ENCODE measurements at places on chromosomes 5 and 9.

DNA sequence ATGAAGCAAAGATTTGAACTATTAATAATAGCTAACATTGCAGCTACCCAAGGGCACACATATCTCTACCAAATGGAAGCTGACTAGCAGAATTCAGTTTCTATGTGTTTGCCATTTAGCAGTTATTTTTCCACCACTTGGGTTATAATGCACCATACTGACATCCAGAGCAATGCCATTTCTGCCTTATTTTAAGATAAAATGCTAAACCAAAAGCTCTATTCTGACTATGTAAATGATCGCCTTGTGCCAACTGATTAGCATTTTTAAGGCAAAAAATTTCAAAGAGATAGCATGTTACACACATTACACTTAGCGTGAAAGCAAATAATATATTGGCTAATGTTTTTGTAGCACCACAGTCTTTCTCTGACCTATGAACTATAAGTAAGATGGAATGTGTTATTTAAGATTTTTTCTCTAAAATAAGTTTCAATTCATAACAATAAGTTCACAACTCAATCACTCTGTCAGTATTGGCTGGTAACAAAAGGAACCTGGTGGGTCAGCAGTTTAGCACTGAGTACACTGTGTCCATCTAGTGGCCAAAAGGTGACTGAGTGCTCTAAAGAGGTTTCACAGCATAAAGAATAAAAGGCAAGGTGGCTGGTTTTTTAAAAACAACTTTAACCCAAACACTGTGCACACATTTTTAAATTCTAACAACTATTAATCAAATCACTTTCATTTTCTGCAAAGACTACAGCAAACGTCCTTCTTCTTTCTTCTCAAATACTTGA lies 443.5 kb downstream of the PDE4D start:
- no peak for DNase-seq

GRCh38 chr5:132065351-132065937 lies 5.0 kb downstream of the IL3 start:
- peak; percentile 33 for DNase-seq

GRCh38 chr5:159030357-159030756 lies 69.4 kb downstream of the EBF1 start:
- DNase-seq = no peak

DNA sequence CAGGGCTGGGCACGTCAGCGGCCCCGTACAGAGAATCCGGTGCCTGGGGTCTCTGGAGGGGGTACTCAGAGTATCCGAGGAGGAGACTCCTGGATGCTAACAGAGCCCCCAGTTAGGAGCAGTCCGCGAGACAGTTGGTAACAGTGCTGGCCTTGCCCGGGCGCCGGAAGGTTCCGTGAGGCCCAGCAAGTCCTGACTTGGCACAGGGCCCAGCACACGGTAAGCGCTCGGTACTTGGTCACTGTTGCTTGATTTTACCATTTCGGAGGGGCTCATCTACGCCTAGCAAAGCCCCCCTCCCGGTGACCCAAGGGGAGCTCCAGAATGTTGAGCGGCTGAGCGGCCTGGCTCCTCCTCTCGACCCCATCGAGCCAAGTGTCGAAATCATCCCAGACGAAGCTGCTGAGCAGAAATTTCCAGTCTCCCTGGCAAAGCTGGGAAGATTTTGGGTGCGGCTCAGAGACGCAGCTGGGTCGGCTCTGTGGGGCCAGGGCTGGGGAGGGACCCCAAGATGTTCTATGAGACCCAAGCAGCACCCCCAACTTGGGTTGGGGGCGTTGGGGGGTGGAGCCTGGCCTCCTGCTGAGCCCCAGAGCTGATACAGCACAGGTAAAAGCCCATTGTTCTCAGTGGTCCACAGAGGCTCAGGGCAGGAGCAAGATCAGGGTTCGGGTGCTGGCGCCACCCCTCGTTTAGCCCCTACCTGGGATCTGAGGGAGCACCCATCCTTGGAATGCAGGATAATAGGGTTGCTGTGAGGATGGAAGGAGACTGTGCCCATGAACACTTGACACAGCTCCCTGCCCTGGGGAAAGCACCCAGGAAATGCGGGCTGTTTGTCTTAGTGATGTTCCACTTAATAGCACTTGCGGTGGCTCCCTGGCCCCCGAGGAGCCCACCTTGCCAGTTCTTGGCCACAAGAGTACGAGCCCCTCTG lies 137.2 kb downstream of the C9orf50 start:
- no peak for DNase-seq

- no peak for DNase-seq
Measured at GRCh38 chr9:12934545-12935272, 159.9 kb downstream of the LURAP1L start.

- DNase-seq = no peak
Measured at GRCh38 chr5:147436596-147436995, 73.3 kb downstream of the DPYSL3 start.

Measured in stimulated activated CD4-positive, alpha-beta T cell treated with anti-CD3 and anti-CD28 coated beads, Interleukin-4, amount 100 ng/mL, for 4 hours (primary cell).